ENCODE measurements at places on chromosomes 13 and 19. TPM values are rescaled to one million over a fixed set of nuclear protein-coding genes. Genes with fewer than 3 reads are reported as not detected.

Gene JAK3
- total RNA-seq = 0.21 TPM

Gene HDGFL2
- total RNA-seq = 50.9 TPM

Gene CPB2
- not detected for total RNA-seq

Gene ZNF177
- 1.0 TPM for total RNA-seq

Gene HS6ST3
- total RNA-seq = not detected

Gene CCDC169
- total RNA-seq = 3.1 TPM

- DNase-seq = no peak
Observed at GRCh38 chr13:29411481-29411880, 184.0 kb downstream of the SLC7A1 start.

DNA sequence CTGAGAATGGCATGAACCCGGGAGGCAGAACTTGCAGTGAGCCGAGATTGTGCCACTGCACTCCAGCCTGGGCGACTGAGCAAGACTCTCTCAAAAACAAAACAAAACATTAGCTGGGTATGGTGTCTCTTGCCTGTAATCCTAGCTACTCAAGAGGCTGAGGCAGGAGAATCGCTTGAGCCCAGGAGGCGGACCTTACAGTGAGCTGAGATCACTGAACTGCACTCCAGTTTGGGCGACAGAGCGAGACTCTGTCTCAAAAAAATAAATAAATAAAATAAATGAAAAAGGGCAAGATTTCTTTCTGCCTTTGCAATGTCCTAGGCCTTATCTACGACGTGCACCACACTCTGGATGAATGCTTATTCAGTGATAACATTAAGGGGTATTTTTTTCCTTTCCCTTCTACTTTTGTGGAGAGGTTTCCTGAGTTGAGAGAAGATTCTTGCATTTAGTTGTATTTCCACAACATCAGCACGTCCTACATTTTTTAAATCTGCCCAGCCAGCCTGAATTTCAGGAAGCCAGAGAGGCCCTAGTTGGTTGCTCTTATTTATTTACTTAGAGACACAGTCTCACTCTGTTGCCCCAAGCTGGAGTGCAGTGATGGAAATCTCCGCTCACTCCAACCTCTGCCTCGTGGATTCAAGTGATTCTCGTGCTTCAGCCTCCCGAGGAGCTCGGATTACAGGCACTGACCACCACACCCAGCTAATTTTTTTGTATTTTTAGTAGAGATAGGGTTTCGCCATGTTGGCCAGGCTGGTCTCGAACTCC is 26.1 kb upstream of the OR1M1 start:
- DNase-seq = no peak

DNA sequence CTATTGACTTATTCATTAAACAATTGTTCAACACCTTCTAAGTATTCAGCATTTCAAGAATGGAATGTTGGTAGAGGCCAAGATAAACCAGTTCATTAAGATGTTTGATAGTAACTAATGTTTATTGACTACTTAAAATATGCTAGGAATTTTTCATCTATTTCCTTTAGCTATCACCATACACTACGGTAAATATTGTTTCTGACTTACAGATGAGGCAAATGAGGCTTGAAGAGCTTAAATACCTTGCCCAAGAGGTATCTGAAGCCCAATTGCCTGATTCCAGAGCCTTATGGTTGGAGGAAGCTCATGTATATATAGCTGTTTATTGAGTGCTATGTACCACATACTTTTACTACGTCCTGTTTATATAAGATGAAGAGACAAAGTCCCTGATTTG is 286.2 kb downstream of the NDFIP2 start:
- no peak for DNase-seq

- no peak for DNase-seq
Observed at GRCh38 chr13:20553311-20553710, 13.6 kb upstream of the IFT88 start.

DNA sequence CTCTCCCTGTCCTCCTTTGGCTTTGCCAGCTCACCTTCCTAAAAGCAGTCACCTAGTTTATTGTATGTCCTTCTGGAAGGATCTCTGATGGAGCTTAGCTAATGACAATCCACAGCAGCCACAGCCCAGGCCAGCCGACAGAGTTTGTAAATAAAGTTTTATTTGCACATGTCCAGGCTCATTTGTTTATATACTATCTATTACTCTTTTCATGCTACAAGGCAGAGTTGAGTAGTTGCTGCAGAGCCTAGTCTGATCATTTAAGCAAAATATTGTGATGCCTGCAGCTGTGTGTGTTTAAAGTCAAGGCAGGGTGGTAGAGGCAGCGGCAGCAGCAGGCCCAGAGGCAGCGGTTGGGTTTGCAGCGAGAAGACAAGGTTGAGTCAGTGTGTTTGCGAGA is 32.6 kb downstream of the NKPD1 start:
- DNase-seq = no peak

DNA sequence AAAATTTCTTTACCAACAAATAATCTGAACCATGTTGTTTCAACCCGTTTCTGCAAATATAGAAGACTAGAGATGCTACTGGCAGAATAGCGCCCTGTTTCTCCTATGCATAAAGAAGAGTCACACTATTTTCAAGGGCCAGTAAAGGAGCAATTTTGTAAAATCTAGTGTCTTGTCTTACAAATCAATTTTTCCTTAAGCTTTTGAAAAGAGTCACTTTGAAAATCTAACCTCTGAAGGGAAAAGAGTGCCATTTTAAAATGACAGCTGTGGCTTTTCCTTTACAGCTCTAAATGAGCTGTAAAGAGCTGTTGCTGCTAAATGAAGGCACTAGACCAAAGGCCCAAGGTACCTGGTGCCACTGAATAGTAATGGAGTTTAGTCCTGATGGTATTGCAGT is 16.9 kb upstream of the GTF2F2 start:
- DNase-seq = no peak

- no peak for DNase-seq
Observed at GRCh38 chr19:46917002-46917401, 56.2 kb downstream of the ARHGAP35 start.

- no peak for DNase-seq
Observed at GRCh38 chr19:47485210-47485609, 1.2 kb upstream of the KPTN start.

DNA sequence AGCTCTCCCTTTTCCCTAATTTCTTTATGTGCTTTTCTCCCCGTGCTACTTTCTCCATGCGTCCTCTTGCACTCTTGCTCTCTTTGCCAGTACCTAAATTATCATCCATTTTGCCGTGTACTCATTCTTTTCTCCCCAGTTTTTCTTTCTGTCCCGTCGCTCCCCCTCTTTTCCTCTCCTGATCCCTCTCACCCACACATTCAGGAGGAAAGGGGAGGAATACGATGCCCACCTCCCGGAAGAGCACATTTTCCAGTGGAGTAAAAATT is 821 bp downstream of the ZNF616 start:
- no peak for DNase-seq

- no peak for DNase-seq
Observed at GRCh38 chr13:46569456-46569855, 16.5 kb downstream of the LRCH1 start.

- DNase-seq = no peak
Observed at GRCh38 chr13:48485432-48485831, 47.4 kb downstream of the RCBTB2 start.

DNA sequence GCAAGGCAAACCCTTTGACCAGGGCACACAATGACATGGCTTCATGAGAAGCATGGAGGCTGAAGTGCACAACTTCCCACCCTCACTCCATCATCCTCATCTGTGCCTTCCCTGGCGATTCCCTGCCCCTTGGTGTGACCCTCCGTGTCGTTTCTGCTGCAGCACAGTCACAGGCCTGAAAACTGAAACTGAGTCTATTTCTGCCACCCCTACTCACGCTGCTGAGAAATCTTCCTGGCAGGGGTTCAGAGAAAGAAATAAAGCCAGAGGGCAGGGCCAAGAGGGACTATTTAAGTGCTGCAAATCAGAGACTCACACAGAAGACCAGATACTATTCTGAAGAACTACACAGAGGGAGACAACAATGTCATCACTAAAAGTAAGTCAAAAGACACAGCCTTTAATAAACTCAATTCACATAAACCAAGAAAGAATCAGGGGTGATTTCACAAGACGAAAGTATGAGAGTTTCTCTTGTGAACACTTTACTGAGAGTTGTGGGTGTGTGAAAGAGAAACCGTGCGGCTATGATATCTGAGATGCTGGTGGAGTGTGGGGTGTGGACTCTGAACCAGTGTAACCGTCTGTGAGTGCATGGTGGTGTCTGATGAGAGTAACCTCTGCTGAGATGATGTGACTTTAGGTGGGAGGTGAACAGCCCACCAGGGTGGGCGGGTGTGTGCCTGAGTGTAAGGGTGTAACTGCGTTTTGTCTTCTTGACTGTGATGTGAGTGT is 23.5 kb downstream of the LGALS16 start:
- no peak for DNase-seq

GRCh38 chr13:107563099-107563925 is 652.0 kb downstream of the LIG4 start:
- DNase-seq = no peak

GRCh38 chr13:96053003-96053703 is at the start of gene UGGT2:
Gene UGGT2 (minus strand): TSS chr13:96053401. CDS start chr13:96053312, 89 bp downstream.
- DNase-seq = peak; percentile 90

DNA sequence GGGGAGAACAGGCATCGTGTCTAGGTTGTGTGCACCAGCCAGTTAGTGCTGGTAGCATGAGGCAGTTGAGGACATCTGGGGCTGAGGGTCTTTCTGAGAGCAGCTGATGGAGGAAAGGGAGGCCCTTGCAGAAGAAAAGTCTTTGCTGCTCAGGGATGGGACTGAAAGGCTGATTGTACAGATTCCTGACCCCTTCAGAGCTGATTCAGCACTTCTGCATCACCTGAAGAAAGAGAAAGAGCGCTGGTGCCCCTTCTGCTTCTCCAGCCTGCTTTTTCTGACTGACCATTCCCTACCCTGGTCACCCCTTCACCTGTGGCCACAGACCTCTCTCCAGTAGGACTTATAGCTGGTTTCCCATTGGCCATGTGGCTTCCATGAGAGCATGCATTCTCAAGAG is 476.2 kb downstream of the TSHZ3 start:
- no peak for DNase-seq

DNA sequence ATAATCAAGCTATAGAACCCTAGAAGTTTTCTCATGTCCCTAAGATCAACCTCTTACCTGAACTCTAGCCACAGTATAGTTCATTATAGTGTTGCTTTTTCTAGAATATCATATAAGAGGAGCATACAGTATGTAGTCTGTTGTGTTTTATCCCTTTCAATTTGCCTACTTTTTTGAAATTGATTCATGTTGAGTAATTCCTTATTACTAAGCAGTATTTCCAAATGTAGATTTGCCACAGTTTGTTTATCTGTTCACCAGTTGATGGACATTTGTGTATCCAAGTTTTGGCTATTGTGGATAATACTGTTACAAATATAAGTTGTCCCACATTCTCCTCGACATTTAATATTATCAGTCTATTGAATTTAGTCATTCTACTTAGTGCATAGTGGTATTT is 138.0 kb downstream of the LMO7 start:
- DNase-seq = no peak

DNA sequence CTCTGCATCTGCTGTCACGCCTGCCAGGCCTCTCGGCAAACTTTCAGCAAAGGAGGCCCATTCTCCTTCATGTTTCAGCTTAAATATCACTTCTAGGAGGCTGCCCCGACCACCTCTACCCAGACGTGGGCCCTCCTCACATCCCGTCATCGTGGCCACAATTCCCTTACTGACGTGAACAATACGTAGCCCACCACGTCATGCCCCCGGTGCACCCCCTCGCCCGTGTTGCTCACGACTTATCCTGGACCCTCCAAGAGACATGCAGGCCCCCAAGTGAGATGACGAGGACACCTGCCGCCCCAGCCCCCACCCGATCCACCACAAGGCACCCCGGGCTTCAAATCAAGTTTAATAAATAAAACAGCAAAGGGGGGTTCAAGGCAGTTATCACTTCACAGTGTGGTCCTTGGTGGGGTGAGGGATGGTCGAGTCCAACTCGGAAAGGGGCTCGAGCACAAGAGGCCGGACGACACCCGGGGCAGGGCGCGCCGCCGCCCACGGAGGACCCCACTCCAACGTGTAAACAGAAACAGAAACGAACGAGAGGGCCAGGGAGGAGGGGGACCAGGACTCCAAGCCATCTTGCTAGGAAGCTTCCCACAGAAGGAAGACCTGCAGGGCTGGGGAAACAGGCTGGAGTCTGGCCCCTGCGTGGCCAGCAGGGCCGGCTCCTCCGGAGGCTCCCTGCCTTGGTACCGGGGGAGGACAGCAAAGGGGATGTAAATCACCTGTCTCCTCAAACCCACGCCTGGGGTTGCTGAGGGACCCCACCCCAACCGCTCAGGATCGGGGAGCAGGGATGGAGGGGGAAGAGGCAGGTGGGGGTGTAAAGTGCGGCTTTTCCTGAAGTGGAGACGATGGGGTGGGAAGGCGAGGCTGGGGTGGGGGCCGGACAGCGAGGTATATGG is 14.3 kb upstream of the PLPP2 start:
- DNase-seq = no peak

DNA sequence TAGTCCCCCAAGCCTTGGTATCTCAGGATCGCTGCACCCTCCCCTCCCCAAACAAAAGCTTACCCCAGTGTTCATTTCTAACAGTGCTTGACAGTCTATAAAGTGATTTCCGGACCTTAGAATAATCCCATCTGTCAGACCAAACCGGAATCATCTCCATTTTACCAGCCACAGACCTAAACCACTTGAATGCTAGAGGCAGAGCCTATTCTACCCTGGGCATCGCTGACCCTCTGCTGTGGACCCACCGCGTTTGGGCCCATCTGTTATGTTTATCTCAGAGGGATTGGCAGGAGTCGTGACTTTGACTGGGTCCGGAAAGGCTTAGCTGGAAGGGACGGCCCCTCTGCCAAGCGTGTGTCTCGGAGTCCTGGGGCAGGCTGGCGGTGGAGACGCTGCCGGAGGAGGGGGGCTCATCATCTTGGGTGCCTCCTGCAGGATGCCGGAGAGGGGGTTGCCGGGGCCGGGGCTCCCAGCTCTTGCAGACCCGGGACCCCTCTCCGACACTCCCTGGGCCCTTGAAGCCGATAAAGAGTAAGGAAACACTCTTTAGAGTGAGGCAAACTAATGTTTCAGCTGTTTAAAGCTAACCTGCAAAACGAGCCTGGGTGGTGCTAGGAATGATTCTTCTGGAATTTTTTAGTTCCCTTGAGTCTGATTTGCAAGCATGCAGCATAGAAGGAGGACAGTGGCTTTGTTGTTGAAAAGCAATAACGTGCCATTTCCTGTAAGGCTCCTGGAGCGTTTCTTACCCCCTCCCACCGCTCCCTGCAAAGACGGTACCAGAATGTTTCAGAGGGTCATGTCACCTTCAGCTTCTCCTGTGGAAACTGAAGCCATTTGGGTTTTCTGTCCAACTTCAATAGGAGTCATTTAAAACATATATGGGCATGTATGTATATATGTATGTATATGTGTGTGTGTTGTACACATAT is 1.3 kb downstream of the SLC25A42 start:
- no peak for DNase-seq

Measured in mammary epithelial cell (primary cell).